ENCODE measurements at places on chromosomes 5 and 9.

DNA sequence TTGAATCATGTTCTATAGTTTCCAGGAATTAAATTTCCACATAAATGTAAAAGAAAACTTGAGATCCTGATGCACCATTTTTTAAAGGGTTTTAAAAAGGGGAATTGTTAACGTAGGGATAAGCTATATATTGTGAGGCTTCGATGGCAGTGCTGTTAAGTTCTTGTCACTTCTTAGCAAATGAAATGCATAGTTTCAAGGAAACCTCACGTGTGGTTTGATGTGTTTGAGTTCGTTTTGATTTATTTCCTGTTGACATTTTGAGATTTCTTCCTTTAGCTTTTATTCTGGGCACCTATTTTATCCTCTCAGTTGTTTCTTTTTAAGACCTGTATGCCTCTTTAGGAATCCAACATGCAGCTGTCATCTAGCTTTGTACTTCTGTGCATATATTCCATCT is 301.0 kb downstream of the DOCK8 start:
- no peak for DNase-seq

DNA sequence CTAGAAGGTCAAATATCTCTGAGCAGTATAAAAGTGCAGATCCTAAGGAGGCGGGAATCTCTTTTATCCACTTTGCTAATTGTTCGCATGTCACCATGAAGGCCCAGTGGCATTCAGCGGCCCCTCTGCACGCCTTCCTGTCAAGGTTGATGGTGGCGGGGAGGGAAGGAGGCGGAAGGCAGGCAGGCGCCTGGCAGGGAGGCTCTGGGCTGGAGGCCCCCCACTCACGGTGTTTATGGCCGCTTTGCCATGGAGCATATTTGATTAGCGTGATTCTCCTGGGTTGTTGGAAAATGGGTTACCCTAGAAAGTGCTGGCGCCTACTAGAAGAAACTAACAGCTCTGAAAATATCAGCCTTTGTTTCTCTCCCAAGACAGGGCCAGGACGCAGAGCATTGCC is 209.6 kb downstream of the FSTL4 start:
- no peak for DNase-seq

DNA sequence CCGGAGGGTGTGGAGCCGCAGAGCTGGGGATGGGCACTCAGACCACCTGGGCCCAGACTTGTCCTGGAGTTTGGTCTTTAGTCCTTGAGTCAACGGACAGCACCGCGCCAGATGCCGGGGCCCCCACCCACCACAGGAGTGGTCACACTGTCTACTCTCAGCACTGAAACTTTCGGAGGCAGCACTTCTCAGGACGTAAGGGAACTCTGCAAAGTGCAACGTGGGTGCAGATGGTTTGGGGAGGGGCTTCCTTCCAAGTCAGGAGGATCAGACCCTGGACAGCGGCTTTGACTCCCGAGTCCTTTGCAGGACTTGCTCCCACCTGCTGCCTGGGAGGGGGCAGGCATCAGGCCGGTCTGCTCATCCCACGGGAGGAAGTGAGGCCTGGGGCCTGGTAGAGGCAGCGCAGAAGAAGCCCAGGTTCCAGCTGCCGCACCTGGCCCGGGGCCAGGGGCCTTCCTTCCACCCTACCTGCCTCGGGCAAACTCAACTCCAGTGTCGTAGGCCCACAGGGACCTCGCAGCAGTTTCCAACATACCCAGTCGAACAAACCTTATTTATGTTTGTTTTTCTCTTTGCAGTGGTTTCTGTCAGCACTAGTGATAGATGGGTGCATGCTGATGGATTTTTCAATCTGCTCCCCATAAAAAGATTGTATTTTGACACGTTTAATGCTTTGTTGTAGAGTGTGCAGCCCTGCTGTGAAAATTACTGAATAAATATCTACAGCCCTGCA is 149.8 kb upstream of the PPP1R26 start:
- DNase-seq = no peak

DNA sequence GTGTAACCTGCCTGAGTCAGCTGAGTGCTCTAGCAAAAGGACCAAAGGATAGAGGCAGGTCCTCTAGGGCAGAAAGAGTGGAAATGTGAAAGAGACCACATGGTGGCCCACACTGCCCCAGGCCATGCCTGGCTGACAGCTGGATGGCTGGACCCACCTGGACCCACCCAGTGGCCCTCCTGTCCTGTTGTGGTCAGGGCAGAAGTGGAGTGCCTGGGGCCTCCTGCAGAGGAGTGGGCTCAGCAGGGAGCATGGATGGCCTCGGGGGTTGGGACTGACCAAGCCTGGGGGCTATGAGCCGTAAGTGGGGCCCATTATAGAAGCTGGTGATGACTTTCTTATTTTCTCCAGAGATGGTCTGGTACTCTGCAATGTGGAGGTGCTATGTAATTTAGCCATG is 55.7 kb upstream of the FAM120AOS start:
- no peak for DNase-seq

Measured in stimulated activated CD4-positive, alpha-beta T cell treated with anti-CD3 and anti-CD28 coated beads, Interleukin-15, amount 100 ng/mL, for 1 hour (primary cell).